ENCODE measurements at places on chromosomes 4 and X.

DNA sequence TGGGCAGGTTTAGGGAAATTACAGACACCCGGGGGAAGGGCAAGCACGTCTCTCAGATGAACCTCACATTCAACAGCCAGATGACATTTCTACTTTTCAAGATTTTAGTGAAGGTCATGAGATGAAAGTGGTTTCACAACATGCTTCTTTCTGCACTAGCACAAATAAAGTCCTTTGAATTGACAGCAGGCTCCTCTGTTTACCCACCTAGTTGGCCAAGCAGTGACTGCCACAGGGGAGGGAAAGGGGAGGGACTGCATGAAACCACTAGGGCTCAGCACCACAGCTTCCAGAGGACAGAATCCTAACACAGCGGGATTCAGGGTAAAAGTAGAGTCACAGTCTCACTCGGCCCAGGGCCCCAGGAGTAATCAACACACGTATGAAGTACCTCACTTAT is 6.2 kb downstream of the RAB40A start:
- DNase-seq = no peak
- no peaks in the 10 kb centered on the region for H3K36me3 ChIP-seq
- H3K4me1 ChIP-seq = peaks cover 3% of the 10 kb centered on the region
- H3K4me3 ChIP-seq = no peak overlapping the region
- no peaks in the 10 kb centered on the region for H3K27me3 ChIP-seq

GRCh38 chr4:63904201-63904600 is 505.0 kb downstream of the TECRL start:
- DNase-seq = no peak
- no peak overlapping the region for H3K4me3 ChIP-seq
- H3K27ac ChIP-seq = no peak overlapping the region
- H3K27me3 ChIP-seq = no peaks in the 10 kb centered on the region

- H3K27ac ChIP-seq = no peak overlapping the region
- DNase-seq = no peak
- peaks cover 3% of the 10 kb centered on the region for H3K4me1 ChIP-seq
- H3K4me3 ChIP-seq = no peak overlapping the region
These were observed 241.4 kb upstream of the RPS6KA3 start for GRCh38 chrX:20507901-20508620.

DNA sequence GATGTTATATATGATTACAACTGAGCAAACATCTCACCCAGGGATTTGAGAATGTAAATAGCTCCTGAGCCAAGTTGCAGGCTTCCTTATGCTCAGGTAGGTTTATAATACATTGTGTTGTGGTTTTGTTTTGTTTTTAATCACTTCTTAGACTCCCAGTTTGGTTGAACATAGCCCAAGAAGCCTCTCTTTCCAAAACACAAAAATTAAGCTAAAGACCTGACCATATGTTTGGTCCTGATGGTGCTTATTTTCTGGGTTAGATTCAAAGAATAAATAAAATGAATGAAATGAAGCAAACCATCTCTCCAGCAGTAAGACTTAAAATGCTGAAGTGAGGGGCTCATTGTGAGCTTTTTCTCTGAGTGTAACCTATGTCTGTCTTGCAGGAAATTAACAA is 93.5 kb downstream of the GRXCR1 start:
- H3K4me1 ChIP-seq = no peaks in the 10 kb centered on the region
- DNase-seq = no peak
- H3K36me3 ChIP-seq = peaks cover 2% of the 10 kb centered on the region
- no peaks in the 10 kb centered on the region for H3K27me3 ChIP-seq
- H3K4me3 ChIP-seq = no peak overlapping the region

GRCh38 chr4:61380865-61381264 is 180.7 kb downstream of the ADGRL3 start:
- DNase-seq = no peak

All from mesothelial cell of epicardium (in vitro differentiated cells).